NCI-H2029 (cell line): ENCODE measurements at places on chromosomes 1 and 21.

DNA sequence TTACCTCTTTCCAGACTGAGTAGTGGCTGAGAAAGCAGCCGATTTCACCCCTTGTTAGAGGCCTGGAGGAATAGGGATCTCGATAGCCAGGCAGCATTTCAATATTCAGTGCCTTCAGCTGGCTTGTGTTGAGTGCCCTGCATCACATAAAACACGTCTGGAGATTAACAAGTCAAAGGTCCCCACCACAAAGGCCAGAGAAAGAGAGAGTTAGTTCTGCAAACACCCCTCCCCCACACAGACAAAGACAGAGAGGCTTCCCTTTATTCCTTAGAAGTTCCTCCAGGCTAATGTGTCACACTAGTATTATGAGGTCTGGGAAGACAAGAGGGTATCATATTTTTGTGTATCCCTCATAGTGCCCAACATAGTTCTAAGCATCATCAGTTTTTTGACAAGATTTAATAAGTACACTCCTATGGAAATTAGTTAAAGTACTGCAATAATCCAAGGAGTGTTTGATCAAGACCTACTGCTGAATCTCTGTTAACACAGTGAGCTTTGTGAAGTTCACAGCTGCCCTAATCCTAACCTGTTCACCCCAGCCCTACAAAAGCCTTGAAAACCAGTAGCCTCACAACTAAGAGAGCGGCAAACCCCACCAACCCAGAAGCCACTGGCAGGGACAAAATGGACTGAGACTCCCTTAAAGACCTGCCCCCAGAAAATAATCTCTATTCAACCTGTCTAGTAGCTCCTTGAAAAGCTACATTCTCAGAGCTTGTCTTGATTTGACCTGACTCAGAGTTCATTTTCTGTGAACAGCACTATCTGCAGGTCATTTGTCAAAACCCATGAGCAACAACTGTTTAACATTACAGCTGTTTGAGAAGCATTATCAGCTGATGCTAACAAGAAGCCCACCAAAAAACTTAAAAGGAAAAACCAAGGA lies 91.9 kb downstream of the COLGALT2 start:
- no peak for DNase-seq

- no peak for DNase-seq
These were observed 35.7 kb upstream of the BTG2 start for GRCh38 chr1:203269654-203270020.

- DNase-seq = no peak
These were observed 303.7 kb upstream of the PLD5 start for GRCh38 chr1:242828199-242828598.

DNA sequence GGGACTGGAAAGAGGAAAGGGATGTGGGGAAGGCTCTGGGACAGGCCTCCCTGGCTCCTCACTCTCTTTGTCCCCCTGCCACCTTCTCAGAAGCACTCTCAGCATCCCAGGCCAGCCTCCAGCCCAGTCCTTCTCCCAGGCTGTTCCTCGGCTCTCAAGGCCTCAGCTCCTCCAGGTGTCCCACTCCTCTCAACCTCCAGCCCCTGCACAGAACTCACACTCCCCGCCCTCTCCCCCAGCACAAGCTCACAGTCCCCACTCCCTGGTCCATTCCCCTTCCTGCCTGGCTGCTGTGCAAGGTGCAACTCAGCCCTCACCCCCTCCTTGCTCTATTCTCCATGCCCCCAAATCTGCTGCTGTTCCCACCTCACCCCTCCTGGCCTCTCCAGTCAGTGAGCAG lies 185.0 kb downstream of the HIVEP3 start:
- DNase-seq = no peak

- peak; percentile 96 for DNase-seq
These were observed 27.4 kb downstream of the HIVEP3 start for GRCh38 chr1:41891199-41891896.
